ENCODE measurements at places on chromosomes 6 and 20.

DNA sequence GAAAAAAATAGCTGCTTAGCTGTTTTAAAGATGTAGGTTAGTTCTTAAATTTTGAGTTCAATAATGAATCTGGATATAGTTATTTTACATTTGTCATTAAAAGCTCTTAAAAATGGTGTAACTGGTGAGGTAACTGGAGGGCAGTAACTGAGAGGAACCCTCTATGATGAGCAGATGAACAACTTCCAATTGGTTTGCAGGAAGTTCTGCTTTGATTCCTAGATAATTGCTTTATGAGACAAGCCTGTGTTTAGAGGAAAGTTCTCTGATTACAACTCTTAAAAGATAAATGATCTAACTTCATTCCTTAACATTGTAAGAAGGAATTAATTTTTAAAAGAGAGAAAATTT is 8.5 kb downstream of the MYLIP start:
- DNase-seq: no peak

GRCh38 chr6:134908906-134909516 is 40.9 kb downstream of the ALDH8A1 start:
- peak; percentile 61 for DNase-seq

DNA sequence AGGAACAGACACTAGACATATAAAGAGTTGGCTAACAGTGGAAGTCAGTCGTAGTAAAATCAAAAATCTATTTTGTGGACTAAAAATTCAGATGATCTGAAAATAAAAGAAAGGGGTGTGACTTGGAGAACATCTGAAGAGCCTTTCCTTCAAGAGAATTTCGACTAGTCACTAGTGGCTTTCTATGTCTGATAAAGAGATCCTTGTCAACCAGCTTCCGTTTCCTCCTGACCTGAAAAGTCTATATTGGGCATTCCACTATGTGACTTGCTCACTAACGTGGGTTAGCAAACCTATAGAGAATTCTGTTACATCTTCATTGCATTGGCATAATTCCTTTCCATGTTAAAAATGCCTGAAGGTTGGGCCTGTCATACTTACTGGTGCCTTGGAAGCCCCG is 25.9 kb downstream of the TRAF3IP2 start:
- no peak for DNase-seq

GRCh38 chr6:37202788-37203491 is 33.0 kb downstream of the PIM1 start:
- no peak for DNase-seq

- no peak for DNase-seq
Observed at GRCh38 chr6:43953794-43954310, 173.4 kb downstream of the MRPL14 start.

- DNase-seq: no peak
Observed at GRCh38 chr20:6140947-6141346, 18.1 kb upstream of the FERMT1 start.

GRCh38 chr6:26421259-26422144 is 18.8 kb upstream of the BTN3A3 start:
- DNase-seq: peak; percentile 63

DNA sequence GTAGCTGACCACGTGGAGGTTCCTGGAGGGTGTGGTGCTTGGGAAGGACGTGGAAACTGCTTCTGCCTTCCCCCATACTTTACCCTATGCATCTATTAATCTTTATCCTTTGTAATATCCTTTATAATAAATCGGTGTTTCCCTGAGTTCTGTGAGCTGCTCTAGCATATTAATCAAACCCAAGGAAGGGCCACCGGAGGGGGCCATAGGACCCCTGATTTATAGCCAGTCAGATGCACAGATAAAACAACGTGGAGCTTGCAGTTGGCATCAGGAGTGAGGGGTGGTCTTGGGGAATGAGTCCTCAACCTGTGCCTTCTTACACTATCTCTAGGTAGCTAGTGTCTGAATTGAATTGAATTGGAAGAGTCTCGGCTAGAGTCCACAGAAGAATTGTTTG is 36.5 kb upstream of the TFAP2A start:
- no peak for DNase-seq

- no peak for DNase-seq
Observed at GRCh38 chr6:158654960-158655489, 5.2 kb downstream of the SYTL3 start.

GRCh38 chr6:35521235-35521634 is 8.5 kb upstream of the TULP1 start:
- DNase-seq: no peak

DNA sequence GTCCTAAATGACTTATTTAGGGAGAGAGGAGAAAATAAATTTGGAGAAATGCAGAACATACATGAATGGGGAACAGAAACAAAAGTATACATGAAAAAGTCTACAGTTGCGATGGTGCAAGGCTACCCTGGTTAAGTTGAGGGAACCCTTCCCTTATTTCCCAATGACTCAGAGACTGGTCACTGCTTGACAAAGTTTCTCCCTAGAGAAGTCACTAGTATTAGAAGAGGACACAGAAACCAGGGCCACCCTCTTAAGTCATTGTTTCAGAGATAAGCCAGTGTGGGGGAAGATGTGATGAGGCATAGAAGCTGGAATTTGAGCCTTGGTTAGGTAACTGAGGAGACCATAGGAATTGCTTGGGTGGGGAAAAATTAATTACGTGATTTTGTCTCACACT is 24.4 kb upstream of the EDN1 start:
- no peak for DNase-seq

DNA sequence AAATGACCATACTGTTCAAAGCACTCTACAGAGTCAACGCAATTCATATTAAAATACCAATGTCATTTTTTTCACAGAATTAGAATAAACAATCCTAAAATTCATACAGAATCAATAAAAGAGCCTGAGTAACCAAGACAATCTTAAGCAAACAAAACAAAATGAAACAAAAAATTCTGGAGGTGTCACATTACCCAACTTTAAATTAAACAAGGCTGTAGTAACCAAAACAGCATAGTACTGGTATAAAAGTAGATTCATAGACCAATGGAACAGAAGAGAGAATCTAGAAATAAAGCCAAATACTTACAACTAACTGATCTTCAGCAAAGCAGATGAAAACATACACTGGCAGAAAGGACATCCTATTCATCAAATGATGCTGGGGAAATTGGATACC is 346.9 kb upstream of the JAG1 start:
- no peak for DNase-seq

GRCh38 chr6:11204794-11205366 is 27.6 kb downstream of the NEDD9 start:
- no peak for DNase-seq

DNA sequence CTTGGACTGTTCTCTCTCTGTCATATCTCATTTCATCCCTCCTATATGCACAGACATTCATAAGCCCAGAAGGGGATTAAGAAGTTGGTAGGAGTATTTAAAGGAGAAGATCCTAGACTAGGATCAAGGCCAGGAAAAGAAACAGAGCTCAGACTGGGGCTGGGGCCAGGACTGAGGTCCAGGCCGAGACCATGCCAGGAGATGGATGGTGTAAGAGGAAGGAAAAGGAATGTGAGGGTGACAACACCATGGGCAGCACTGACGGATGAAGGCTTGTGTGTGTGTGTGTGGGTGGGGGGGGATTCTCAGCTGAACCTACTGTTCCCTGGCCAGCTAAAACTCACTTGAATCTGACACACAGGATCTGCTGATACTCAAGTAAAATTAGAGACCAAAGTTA is 182.1 kb downstream of the KIF6 start:
- no peak for DNase-seq

- no peak for DNase-seq
Observed at GRCh38 chr6:161584051-161584450, 310.2 kb upstream of the AGPAT4 start.

DNA sequence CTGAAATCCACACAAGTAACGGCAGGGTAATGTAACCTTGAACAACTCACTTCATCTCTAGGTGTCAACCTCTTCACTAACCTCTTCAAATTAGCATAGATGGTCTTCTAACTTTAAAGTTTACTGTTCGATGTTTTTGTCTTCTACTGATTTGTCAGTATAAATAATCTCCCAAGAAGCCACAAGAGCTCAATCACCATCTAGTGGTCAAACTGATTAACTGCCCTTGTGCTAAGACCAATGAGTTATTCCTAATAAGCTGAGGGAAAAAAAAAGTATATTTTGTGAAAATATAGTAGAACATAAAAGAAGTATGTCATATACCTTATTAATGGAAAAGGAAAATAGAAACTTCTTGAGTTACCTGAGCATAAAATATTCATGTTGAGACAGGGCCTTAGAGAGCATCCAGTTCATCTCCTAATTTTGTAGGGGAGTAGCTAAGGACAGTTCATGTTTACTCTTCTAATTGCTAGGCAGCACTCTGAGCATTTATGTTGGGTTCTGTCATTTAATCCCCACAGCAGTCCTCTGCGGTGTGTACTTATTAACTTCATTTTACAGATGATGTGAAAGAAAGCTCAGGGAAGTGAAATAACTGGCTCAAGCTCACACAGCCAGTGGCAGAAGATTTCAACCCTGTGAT is 317.1 kb downstream of the ESR1 start:
- DNase-seq: no peak

- DNase-seq: no peak
Observed at GRCh38 chr6:140138311-140139010, 764.0 kb upstream of the CITED2 start.

DNA sequence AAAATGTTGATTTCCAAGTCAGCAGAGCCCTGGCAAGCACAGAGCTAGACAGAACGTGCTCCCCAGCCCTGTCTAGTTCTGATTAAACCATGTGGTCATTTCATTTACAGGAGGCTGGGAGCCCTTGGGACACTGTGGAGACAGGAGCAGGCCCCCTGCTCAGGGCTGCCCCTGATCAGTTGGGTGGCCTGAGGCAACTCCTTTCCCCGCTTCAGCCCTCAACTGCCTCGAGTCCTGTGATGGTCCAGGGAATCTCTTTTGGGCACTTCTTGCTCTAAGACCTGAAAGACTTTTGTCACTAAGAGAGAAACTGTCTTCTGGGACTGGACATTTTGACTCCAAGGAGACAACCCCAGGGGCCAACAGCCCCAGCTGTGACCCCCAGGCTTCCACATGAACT is 13.5 kb downstream of the DYNLRB1 start:
- no peak for DNase-seq

- DNase-seq: no peak
Observed at GRCh38 chr6:128724738-128725137, 158.2 kb upstream of the LAMA2 start.

DNA sequence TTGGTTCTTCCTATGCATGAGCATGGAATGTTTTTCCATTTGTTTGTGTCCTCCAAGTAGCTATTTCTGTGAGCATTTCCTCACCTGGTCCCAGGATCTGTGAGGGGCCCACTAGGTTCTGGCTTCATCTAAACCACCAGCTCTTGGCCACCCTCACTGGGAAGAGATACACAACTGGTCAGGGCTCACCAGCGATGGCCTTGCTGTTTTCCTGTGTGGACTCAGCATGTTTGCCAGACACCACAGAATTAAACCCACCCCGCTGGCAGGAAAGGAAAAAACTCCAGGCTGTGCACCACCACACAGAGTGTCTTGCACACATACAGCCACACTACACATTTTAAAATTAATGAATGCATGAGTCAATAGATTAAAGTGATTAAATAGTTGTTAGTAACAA is 65.1 kb upstream of the NXT1 start:
- DNase-seq: no peak

GRCh38 chr20:19692685-19693119 is 65.4 kb upstream of the RIN2 start:
- DNase-seq: peak; percentile 87

DNA sequence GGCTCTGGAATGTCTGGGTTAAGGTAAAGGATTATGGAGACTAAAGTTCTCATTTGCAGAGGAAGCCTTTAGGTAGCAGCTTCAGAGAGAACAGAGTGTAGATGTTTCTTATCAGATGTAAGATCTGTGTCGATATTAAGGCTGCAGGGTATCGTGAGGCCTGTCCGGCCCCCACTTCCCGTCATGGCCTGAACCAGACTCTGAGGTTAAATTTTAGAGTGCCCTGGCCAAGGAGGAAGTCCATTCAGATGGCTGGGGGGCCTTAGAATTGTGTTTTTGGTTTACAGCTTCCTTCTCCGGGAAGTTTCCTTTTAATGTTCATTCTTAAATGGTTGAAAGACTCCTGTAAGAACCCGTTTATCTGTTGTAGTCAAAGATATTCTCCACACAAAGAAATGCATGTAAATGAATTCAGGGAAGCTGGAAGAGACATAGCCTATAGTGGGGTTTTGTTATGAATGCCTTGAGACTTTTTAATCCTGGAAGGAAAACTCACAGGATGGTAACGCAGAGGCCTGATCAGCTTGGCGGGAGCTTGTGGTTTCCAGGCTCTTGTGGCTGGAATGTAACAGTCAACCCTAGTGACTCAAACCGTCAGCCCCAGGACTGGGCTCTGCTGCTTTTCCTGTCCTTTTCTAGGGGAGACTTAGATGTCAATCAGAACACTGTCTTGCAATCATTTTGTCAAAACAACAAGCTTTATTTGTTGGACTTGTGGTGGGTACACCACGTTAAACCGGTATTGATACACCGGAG is 34.7 kb downstream of the KIF25 start:
- no peak for DNase-seq

DNA sequence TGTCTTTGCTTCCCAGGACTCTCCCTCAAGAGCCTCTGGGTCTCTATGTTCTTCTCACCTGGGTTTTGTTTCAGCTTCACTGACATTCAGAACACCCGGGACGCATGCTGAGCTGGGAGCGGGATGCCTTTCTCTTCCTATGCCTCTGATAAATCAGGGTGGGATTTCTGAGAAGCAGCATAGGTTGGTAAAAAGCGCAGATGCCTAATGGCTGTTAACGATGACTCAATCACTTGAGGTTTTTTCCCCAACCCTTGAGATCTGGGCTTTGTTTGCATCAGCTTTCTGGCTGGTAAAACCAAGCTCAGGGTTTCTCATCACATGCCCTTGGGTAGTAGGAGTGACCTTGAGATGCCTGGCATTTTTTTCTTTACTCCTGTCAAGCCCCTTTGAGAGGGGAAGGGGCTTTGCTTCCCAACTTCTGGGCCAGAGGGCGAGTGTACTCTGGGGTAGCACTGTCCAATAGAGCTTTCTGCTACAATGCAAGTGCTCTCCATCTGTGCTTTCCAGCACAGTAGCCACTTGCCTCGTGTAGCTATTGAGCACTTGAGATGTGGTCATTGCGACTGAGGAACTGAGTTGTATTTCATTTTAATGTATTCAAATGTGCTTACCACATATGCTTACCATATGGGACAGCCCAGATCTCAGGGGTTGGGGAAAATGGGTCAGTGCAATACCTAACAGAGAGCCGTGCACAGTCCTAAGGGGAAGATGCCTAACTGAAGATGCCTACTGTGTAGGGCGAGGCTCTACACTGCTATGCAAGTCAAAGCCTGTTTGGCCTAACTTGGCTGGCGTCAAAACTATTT is 69.1 kb downstream of the PPP1R14C start:
- DNase-seq: no peak

DNA sequence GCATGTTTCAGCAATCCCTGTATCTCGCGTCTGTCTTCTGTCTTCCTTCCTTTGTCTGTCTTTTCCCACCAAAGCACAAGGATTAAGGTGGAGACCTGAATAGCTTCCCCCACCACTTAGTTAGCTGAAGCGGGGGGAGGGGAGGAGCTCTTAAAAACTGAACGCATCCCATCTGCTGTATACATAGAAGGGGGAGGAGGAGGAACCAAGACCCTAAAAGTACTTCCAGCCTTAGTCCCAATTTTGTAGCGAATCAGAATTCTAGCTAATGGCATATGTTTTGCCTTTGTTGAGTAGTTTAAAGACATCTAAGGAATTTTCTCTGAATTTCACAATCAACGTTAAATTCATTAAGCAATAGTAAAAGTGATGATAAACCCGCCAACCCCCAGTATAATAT is 47.9 kb downstream of the GNAS start:
- no peak for DNase-seq
